GM13976 (cell line): ENCODE measurements at places on chromosomes 11 and 22.
A peak's percentile ranks its signal among the peaks of the same experiment; 100 is the strongest.

DNA sequence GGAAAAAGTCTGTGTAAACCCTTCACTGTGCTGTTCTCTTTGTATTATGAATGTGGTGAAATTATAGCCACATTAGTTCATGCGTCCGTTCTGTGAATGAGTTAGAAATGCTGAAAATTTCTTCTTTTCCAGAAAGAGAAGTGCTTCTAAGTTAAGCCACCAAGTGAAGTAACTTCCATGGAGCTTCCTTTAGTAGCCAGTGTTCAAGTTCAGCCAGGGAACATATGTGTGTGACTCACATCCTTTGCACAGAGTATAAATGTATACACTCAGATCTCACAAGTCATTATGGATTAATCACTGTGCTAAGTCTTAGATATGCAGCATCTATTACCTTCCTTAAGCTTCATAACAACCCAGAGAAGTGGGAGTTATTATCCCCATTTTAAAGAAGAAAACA, 3.1 kb upstream of the MMP8 start:
- no peak for DNase-seq

DNA sequence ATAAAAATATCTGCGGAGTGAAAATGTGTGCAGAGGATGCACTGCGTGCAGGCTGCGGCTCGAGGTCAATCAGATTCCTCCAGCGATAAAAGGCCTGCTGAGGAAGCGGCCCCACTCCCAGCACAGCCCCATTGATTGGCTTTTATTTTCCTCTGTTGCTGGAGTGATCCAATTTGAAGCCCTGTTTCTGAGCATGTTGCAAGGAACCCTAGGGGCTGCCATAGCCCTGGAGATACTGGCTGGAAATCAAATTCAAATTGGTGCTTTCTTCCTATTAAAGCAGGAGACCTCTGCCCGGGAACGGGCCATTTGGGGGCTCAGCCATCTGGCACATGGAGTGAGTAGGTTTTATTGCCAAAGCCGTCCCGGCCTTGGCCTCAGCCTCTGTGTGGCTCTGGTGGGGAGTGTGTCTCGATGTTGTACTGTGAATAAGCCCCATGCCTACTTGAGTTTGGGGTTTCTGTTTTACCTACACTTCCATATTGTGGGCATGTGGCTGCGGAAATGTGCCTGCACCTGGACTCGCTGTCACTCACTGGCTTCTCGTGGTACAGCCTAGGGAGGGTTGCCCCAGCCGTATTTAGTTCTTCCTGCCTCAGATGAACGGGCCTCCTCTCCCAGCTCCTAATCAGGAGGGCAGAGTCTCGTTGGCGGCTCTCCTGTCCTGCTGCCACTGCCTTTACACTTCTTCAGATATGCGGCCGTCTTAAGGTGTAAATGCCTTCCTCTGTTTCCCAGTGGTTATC, 25.6 kb downstream of the PARVB start:
- DNase-seq: no peak

DNA sequence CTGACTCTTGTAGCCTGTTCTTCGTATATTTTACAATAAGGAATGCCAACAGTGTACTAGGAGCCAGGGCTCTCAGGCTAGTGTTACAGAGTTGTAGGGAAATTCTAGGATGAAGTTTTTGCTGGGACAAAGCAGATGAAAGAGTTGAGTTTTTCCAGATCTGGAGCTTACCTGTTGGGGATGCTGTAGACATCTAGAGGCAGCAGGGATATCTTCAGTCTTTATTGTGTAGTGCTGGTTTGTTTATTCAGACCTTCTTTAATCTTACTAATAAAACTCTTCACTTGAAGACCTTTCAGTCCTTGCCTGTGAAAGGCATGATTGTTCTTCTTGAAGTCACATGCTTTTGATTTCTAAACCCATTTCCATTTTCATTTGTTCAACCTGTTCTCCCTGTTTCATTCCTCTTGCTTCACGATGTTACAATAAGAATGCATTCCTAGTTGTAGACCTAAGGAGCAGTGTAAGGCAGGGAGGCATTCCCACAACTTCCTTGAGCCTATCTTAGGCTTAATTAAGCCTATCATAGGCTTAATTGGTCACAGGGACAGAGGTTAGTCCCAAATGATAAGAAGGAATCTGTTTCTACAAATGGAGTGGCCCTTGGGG, 7.9 kb upstream of the SLC37A2 start:
- DNase-seq: no peak

DNA sequence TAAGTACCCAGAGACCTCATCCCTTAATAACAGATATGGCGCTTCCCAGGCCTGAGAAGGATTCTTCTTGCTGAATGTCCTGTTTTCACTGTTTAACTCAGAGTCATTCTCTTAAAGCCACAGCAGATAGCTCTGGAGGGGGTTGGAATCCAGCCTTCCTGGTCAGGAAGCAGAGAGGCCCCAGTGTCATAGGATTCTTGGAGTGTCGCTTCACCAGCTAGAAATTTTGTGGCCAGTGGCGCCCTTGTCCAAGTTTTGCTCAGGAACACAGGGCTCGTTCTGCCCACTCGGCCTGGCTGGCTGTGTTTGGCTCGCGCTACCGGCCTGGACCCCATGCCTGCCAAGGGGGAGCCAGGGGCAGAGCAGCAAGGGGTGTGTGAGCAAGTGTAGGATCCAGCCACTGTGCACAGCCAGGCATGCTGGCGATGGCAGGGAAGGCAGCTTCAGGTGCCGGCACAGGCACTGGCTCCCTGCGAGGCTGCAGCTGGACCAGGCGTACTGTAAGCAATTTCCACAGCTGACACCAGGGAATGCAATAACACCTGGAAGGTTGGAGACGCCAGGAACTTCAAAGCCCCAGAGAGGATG, 214.8 kb upstream of the SESN3 start:
- DNase-seq: no peak

- no peak for DNase-seq
These were observed 19.3 kb downstream of the TREH start for GRCh38 chr11:118659953-118660680.

DNA sequence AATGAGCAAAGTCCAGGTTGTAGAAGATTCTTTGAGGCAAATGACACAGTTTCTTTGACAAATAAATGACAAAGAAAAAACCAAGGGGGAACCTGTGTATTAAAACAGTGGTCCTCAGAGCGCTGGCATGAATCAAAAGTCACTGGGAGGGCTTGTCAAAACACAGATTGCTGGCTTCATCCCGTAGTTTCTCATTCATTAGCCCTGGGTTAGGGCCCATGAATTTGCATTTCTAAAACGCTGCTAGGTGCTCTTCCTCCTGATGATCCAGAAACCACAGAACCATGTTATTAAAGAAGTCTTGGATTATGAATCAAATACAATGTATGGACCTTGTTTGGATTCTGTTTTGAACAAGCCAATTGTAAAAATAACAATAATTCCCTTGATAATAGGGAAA, 92.7 kb downstream of the YAP1 start:
- no peak for DNase-seq

- no peak for DNase-seq
These were observed 143.3 kb upstream of the TBCEL start for GRCh38 chr11:120880498-120881175.

DNA sequence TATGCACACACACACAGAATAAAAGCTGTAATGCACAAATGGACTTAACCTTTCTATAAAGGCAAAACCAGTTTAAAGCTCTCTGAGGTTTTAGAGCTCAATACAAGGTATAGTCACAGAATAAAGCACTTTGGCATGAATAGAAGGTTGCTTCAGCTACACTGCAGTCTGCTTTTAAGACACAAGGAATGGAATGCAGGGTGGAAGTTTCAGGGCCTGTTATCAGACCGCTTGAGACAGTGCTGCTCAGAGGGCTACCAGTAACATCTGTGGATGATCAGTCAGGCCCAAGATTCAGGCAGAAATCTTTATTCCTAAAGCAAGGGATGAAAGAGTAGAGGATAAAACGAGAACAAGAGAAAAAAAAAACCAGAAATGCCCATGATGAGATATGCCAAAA, 46.7 kb downstream of the CD44 start:
- DNase-seq: no peak

GRCh38 chr11:75966537-75967287, 151.7 kb downstream of the UVRAG start:
- DNase-seq: peak; percentile 23

DNA sequence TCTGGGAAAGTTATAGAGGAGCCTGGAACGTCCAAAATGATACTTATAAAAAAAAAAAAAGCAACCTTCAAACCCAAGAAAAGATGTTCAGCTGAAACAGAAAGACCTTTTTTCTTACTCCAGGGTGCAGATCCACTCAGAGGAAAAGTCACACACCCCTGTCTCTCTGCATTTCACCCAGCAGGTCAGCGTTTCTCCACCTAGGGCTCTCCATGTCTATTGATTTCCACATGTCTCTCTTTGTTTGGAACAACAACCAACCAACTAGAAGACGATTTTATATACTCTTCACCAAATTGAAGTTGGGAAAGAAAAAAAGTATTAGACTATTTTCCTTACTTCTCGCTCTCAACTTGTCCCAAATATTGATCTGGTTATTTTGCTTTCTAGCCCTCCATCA, 42.2 kb upstream of the BLID start:
- no peak for DNase-seq

DNA sequence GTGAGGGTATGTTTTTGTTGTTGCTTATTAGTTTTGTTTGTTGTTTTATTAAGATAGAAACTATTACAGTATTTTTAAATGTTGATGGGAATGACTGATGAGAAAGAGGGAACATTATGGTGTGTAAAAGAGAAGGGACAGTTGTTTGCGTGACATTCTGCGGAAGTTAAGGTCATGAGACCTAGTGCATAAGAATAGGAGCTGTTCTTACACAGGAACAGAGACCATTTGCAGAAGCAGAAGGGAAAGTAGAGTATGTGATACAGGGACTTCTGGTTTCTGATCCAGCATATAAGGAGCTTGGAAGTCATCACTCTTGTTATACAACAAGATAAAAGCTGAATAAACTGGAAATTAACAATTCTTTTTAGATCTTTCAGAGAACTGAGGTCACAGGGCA, 299.2 kb upstream of the API5 start:
- DNase-seq: no peak

GRCh38 chr11:44308923-44309477, 939 bp downstream of the ALX4 start:
- no peak for DNase-seq

DNA sequence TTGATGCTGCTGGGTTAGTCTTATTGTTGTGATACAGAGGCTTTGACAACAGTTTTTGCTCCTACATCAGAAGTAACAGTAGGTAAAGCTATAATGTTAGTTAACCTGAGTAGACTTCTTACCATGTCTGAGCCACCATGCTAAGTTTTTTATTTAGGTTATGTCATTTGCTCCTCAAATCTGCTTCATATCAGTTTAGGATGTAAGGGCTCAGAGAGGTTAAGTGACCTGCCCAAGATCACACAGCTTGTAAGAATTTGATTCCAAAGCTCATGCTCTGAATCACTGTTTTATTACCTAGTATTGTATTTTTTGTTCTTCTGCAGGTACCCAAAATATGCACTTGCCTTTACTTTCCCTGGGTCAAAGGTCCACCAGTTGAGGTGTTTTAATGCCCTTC, 161.7 kb downstream of the COMMD9 start:
- DNase-seq: no peak

- DNase-seq: peak; percentile 15
These were observed 2.9 kb downstream of the C11orf87 start for GRCh38 chr11:109424901-109425300.

GRCh38 chr22:16967453-16968217, 40.4 kb downstream of the GAB4 start:
- no peak for DNase-seq

DNA sequence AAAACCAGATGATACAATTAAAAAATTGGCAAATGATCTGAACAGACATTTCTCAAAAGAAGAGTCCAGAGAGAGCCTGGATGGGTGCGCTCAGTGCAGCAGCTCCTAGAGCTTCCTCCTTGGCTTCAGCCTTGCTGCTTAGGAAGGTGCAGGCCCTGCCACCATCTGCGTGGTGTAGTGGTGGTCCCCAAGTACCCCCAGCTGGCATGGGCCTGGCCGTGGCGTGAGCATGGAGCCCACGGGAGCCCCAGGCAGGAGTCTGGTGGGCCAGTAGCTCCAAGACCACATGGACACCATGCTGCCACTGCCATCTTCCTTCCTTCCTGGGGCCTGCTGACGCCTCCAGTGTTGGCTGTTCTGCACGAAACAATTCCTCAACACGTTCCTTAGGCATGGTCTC, 20.5 kb downstream of the THY1 start:
- DNase-seq: no peak

DNA sequence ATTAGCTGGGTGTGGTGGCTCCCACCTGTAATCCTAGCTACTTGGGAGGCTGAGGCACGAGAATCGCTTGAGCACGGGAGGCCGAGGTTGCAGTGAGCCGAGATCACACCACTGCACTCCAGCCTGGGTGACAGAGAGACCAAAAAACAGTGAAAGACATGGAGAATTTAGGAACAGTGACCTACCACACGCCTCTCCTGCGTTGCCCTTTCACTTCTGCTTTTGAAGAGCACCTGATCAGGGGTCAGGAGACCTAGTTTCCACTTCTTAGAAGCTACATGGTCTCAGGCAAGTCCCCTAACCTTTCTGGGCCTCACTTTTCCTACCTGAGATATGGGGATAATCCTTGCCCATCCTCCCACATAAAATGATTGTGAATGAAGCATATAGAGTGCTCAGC, 12.2 kb downstream of the SLC35C1 start:
- peak; percentile 74 for DNase-seq

DNA sequence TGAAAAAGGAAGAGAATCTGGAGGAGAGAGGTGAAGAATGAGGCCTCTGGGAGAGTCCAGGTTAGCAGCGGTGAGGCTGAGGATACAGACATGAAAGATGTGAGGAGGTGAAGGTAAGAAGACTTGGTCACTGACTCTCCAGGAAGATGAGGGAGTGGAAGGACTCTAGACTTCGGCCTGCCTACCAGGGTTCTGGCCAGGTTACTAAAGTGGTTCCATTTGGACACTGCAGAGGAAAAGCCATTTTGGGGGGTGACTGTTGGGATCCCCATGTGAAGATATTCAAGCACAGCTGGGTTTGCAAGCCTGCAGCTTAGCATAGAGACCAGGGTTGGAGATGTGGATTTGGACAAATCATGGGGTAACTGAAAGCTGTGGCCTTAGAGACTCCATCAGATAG, 7.8 kb downstream of the DCHS1 start:
- no peak for DNase-seq

- DNase-seq: peak; percentile 24
These were observed 4.2 kb upstream of the ME3 start for GRCh38 chr11:86676533-86677154.

DNA sequence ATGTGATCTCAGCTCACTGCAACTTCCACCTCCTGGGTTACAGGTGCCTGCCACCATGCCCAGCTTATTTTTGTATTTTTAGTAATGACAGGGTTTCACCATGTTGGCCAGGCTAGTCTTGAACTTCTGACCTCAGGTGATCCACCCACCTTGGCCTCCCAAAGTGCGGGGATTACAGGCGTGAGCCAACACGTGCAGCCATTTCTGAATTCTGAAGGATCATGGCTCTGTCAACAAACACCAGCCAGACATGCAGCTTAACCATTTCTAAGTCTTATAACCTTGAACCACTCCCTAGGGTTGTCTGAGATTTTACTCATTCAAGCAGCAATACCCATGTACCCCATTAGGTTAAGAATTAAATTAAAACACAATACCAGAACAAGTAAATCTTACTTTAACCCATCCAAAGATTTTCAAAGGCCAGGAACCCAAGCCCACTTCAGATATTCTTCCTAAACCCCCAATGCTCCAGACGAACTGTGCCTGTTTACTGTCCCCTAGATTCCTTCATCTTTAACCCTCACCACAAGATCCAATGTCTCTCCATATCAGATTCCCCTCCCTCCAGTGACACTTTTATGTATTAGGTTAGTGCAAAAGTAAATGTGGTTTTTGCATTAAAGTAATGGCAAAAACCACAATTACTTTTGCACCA, 4.0 kb downstream of the RPS13 start:
- DNase-seq: no peak
